Bone marrow (tissue), 2 donors: ENCODE measurements at places on chromosomes 4 and X.

GRCh38 chrX:149937871-149938426, 342 bp downstream of the EOLA2 start:
- DNase-seq, result no peak

GRCh38 chr4:77104388-77104787, 28.6 kb upstream of the CCNI start:
- no peak for DNase-seq

DNA sequence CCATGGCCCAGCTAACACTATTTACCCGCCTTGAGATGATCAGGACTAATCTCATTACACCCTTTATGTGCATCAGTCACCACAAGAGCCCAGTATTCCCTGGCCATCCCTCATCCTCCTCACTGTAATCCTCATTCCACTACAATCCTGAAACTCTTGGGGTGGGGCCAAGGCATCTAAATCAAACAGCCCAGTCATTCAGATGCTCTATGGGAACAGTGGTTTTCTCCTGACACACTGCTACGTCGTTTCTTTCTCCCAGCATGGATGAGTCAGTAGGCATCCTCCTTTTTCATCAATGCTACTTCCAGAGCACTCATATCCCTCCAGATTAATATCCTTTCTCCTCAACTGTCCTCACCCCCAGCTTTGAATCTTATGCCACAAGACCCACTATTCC, 5.6 kb downstream of the SDAD1 start:
- no peak for DNase-seq

DNA sequence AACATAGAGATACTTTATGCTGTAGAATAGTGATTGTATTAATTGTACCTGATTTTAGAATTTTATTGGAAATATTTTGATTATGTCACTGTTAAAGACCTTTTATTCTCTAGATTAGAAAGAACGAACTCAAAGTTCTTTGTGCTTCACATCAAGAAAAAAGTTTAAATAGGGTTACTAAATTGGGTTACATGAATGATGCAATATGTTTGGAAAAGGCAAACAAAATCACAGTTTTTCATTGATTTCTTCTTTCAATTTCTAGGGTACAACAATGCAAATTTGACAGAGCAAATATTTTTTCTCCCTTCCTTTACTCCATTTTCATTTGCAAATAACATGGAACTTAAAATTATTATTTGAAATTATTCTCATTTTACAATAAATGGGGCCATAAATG, 24.0 kb upstream of the ANKRD50 start:
- no peak for DNase-seq

- DNase-seq, result peak; percentile 9
These were observed 156.1 kb downstream of the STPG2 start for GRCh38 chr4:97987019-97987648.

GRCh38 chr4:112516066-112516470, at the start of gene NEUROG2:
NEUROG2 (minus strand) TSS chr4:112516180; CDS start chr4:112515475, 705 bp downstream.
- DNase-seq, result peak; percentile 58

GRCh38 chr4:186260504-186261448, 5.2 kb upstream of the F11 start:
- no peak for DNase-seq

DNA sequence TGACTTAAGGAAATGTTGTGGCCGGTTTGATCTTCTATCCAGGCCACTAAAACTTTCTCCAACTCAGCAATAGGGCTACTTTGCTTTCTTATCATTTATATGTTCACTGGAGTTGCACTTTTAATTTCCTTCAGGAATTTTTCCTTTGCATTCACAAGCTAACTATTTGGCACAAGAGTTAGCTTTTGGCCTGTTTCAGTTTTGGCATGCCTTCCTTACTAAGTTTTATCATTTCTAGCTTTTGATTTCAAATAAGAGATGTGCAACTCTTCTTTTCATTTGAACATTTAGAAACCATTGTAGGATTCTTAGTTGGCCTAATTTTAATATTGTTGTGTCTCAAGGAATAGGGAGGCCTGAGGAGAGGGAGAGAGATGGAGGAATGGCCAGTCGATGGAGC, 79.8 kb upstream of the TLL1 start:
- DNase-seq, result no peak

GRCh38 chr4:7529368-7530080, 94.8 kb upstream of the PSAPL1 start:
- DNase-seq, result no peak

DNA sequence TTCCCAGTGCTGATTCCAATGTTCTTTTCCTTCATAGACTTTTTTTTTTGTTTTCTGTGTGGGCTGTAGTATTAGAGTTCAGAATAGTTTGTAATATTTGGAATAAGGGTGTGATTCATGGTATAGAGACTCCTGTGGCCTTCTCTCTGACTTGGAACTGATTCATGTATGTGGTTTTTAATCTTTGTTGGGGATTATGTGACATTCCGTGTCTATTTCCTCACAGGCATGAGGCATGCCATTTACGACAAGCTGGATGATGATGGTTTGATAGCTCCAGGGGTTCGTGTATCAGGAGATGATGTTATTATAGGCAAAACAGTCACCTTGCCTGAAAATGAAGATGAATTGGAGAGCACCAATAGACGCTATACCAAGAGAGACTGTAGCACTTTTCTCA, 44.4 kb downstream of the POLR2B start:
- DNase-seq, result no peak

GRCh38 chr4:48290146-48290772, 20.6 kb upstream of the TEC start:
- DNase-seq, result no peak

- DNase-seq, result peak; percentile 5
These were observed 263.8 kb upstream of the RPS6KA3 start for GRCh38 chrX:20530406-20530921.

DNA sequence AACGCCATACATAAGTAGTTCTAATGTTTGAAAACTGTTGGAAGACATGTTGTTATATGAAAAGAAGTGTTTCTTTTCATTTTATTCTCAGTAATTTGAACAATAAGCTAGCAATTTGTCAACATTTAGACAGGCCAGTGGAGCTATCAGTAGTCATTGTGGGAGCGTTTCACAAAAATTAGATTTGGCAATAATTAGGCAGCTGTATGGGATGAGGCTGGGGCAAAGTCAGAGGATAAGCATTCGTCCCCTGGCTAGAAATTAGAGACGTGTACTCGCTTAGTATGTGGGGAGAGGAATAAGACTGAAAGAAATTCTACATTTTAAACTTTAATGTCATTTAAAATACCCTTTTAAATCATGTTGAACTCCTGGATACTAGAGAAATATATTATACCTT, 70.6 kb downstream of the TMEM144 start:
- DNase-seq, result no peak

DNA sequence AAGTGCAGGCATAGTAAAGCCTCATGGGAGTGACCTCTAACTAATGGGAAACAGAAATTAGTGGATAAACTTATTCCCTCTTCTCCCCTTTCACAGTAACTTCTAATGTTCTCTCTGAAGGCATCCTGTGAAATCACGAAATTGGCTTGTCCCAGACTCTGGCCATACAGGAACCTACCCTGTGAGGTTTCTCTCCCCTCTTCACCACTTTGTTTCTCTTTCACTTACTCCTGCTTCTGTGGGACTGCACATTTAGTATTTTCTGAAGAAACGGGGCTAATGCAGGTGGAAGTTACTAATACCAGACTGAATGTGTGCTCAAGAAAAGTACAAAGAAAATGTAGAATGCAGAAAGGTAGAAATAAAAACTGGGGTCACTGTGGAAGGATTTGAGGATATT, 20.0 kb downstream of the ZNF330 start:
- DNase-seq, result no peak

DNA sequence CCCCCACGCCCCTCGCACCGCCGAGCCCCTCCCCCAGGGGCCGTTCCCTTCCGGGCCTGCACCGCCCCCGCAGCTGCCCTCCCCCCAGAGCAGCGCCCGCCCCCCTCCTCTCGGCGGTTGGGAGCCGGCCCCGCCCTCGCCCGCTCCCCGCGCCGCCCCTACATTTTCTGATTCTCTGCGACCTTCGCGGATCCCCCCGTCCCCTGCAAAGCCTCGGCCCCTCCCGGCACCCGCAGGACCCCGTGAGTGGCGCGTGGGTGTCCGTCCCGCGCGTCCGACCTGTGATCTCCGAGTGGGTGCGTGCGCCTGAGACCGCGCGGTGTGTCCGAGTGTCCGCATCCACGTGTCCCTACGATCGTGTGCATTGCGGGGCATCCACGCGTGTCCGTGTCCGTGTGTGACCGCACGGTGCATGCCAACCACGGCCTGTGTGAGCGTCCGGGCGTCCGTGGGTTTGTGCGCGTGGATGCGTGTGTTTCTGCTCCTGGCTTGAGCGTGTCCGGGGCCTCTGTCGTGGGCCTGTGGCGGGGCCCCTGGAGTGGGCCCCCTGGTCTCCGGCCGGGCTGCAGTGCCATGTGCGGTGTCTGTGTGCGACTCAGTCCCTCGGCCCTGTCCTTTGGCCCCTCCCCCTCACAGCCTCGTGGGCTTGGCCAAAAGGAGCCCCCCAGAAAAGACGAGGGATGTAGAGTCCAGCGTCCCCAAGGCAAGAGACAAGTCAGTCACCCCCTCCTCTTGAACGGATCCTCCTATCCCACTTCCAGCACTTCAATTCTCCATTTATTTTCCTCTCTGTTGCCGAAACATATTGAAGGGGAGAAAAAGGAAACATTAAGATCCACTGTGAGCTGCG, 8.8 kb upstream of the NKX1-1 start:
- no peak for DNase-seq

GRCh38 chrX:48826876-48827653, 752 bp downstream of the ERAS start:
- no peak for DNase-seq

DNA sequence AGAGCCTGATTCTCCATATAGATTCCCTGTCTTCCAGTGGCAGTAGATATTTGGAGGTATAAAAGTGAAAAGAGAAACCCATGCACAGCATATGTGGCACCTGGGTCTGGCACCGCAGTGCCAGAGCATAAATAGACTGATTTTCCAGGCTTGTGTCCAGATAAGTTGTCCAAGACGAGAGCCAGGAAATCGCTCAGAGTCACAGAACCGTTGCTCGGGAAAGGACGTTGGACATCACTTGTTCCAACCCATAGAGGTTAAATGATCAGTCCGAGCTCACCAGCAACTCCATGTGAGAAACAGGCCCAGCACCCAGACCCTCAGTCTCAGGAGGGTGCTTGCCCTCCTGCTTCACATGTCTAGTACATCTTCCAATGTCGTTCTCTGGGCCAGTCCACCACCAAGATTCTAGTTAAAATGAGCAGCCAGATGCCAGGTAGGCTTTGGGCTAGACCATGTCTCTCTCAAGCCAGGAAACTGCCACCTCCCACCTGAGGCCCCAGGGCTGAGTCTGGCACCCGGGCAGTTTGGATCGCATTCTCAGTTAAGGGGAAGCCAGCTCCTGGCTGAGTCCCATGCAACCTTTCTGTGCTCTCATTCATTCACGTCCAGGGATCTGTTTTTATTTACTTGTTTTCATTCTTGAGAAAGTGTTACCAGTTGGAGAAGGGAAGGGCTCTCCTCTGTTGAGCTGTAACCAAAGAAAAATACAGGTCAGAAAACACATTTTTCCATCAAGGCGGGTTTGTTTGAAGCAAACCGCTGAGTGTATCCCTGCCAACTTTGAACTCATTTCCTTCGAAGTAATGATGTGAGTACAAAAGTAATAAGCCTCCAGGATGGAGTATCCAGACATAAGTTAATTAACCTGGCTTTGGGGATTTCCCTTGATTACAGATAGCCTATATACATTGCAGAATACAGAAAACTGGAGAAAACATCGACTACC, 91.7 kb downstream of the PHOX2B start:
- DNase-seq, result no peak

GRCh38 chr4:15162465-15163283, 160.4 kb downstream of the CPEB2 start:
- no peak for DNase-seq

DNA sequence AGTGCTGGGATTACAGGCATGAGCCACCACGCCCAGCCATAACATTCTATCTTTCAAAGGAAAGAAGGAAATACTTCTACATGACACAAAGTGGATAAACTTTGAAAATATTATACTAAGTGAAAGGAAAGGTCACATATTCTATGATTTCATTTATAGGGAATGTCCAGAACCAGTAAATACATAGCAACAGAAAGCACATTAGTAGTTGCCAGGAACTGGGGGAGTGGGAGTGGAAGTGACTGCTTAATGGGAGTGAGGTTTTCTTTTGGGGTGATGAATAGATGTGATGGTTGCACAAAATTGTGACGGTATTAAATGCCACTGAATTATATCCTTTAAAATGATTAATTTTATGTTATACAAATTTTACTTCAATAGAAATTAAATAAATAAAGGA, 95.7 kb upstream of the IL15 start:
- no peak for DNase-seq

GRCh38 chr4:80173401-80173800, 23.9 kb upstream of the PRDM8 start:
- DNase-seq, result peak; percentile 81

- no peak for DNase-seq
These were observed 3.6 kb downstream of the ARHGAP24 start for GRCh38 chr4:85478576-85478975.

- no peak for DNase-seq
These were observed 17.6 kb upstream of the SCML1 start for GRCh38 chrX:17719711-17720110.

DNA sequence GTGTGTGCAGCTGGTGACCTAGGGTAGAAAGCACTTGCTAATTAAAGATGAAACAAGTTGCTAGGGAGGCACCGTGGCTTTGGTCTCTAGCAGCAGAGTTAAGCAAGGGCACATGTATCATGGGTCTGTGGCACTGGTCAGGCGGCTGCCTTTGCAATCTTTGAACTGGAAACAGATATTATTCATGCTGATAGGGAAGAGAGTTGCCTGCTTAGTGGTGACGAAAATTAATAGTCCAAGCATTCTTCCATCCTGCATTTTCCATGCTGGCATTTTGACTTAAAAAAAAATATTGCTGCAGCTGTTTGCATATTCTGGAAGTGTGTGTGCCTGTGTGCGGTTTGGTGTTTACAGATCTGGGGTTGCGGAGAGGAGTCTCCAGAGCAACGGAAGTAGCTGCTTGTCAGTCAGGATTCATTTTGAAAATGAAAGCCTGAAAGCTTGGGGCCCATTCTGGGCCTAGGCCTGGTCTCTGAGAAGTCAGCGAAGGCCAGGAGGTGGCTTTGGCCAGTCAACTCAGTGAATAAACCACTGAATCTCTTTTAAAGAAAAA, 2.3 kb upstream of the SOWAHD start:
- DNase-seq, result no peak
